Activated naive CD8-positive, alpha-beta T cell treated with anti-CD3 and anti-CD28 coated beads, Interleukin-2, amount 10 ng/mL, durations not matched to agents 7 days and 5 days (primary cell): ENCODE measurements at places on chromosomes 1 and 21.

DNA sequence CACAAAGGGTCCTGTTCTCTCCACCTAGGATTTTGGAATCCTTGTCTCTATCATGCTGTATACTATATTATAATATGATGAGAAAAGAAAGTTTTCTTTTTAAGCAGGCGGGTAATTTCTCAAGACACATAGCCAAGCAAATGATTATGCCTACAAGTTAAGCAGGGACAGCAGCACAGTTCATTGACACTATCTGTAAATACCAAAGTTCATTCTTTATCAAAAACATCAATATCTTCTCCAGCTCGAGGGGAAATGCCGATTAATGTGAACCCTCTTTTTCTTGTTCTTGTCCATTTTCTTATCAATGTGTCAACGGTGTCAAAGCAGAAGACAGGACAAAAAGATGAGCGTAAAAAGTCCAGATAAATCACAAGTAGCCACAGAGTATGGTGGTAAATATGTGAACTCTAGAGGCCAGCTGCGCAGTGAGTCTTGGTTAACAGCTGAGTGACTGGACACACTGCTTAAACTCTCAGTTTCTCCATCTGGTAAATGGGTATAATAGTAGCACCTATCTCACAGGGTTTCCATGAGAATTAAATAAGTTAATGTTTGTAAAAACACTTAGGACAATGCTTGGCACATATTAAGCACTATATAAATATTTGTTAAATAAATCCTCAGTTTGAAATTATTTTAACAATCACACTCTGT, 30.9 kb downstream of the LPAR3 start:
- DNase-seq, result no peak

GRCh38 chr1:87108228-87108627, 193.8 kb downstream of the HS2ST1 start:
- DNase-seq, result no peak

- DNase-seq, result no peak
Measured at GRCh38 chr1:5639106-5639722, 353.0 kb downstream of the NPHP4 start.

GRCh38 chr1:65393347-65393746, 27.1 kb upstream of the LEPR start:
- DNase-seq, result no peak

DNA sequence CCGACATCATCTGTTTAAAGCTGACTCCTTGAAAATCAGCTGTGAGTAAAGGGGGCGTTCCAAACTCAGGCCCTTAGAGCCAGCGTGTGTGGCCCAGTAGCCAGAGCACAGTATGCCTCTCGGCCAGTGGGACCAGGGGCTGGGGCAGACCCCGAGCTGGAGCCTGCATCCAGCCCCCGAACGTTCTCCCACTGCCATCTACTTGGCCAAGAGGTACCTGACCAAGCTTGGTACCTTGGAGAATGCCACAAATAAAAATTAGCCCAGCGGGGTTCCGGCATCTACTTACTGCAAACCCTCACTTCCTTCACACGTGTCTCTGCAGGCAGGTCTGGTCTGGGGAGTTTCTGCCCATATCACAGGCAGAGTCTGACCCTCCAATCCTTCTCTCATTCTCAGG, 56.7 kb upstream of the COL6A2 start:
- DNase-seq, result no peak
